ENCODE measurements at places on chromosomes 7 and 10.

- DNase-seq, result no peak
These were observed 475.1 kb downstream of the DNAJB6 start for GRCh38 chr7:157811946-157812345.

- DNase-seq, result no peak
These were observed 99.1 kb downstream of the OSBPL3 start for GRCh38 chr7:24880886-24881285.

GRCh38 chr10:60286559-60286958 lies 103.1 kb downstream of the ANK3 start:
- no peak for DNase-seq

DNA sequence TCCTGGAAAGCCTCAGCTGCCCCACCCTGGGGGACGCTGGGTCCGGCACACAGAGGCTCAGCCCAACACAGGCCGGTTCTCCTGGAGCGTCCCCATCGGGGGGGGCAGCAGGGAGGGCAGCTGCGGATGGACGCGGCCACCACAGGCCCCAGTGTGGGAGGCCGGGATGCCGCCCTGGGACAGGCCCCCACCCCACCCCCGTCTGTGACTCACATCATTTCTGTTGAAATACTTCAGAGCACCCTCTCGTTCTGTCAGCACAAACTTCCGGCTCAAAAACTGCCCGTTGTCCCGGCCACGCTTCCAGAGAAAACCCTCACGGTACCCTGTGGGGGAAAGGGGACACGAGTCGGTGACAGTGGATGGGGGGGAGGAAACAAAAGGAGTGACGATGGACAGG lies 28.5 kb downstream of the GET4 start:
- DNase-seq, result no peak

DNA sequence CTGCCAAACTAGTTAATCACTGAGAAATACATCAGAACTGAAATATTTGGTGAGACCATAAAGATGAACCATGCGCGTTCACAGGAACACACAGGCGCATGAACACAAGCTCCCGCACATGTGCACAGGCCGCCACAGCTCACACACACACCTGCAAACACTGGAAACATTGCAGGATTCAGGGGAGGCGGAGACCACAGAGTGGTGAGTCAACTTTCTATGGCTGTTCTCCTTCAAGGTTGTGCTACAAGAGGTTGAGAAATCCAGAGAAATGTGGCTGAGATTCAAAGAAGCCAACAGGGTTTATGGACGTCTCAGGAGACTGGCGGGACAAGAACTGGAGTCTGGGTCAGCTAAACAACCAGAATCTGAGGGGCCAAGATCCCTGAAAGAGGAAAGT lies 17.8 kb downstream of the ESYT2 start:
- no peak for DNase-seq

GRCh38 chr10:73865107-73865458 lies 9.3 kb downstream of the CAMK2G start:
- DNase-seq, result no peak
